AG08395 (cell line): ENCODE measurements at places on chromosomes 2 and 18.

DNA sequence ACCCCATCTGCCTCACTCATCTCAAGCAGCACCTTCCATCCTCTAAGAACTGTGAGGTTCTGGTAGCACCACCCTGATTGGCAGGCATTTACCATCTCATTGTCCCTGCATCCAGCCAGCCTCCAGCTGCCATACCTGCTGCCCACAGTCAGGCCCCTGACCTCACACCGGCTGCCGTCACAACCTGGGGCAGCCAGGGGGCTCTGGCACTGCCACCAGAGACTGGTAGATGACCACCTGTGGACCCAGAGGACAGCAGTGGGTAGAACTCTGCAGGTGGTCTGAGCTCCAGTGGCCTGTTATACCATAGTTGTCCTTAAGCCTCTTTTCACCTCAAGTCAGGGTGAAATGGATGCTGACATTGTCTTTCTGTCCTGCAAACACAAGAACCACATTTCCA is 69.4 kb downstream of the POLE4 start:
- no peak for DNase-seq

GRCh38 chr18:26255695-26256622 is 29.7 kb downstream of the TAF4B start:
- DNase-seq = no peak

- DNase-seq = no peak
Observed at GRCh38 chr2:215277944-215278343, 33.9 kb upstream of the ATIC start.

- DNase-seq = no peak
Observed at GRCh38 chr2:82124629-82125028, 1820.1 kb upstream of the LRRTM1 start.

DNA sequence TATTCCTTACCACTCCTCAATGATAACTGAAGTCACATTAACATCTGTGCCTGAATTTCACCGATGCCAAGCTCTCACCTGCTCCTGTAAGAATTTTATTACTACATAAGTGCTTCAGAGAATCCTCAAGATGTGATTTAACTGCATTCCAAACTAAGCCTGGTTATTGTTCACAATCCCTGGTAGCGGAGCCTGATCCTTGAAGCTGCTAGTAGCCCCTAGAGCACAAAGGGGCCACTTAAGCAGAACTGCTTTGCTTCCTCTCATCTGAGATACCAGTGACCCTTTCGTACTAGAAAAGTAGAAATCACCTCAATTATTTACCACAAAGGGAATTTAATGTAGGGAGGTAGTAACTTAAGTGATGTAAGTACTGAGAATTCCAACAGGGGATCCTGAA is 529.6 kb downstream of the CPS1 start:
- no peak for DNase-seq

- DNase-seq = peak; percentile 39
Observed at GRCh38 chr18:13453714-13454113, 235.2 kb downstream of the LDLRAD4 start.

DNA sequence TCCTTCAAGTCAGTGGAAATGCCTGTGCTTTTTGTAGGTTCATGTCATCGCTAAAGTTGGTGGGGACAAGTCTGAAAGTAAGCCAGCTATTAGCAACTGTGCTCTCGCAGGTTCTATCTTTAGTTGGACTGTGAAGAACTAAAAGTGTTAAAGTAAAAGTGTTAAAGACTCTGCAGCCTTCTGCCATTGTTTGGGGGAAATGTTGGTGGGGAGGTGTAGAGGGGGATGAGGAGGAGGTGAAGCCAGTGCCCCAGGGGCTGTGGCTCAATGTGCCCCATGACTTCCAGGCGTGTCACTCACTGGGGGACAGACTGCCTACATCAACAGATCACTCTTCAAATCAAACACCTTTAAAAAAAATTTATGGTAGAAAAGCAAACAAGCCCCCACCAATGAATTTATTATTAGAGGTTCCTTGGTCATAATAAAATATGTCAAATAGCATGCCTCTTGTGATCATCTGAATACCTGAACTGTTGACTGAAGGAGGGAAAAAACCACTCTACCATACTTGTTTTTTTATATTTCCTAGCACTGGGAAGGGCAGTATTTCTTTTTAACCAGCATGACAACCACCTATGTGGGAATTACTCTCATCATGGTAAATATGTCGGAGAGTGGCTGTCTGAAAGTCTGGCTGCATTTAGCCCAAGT is 19.3 kb downstream of the TGFA start:
- DNase-seq = no peak

GRCh38 chr18:28581521-28582071 is 404.7 kb upstream of the CDH2 start:
- no peak for DNase-seq

GRCh38 chr18:10138719-10139118 is 224.9 kb downstream of the VAPA start:
- no peak for DNase-seq

DNA sequence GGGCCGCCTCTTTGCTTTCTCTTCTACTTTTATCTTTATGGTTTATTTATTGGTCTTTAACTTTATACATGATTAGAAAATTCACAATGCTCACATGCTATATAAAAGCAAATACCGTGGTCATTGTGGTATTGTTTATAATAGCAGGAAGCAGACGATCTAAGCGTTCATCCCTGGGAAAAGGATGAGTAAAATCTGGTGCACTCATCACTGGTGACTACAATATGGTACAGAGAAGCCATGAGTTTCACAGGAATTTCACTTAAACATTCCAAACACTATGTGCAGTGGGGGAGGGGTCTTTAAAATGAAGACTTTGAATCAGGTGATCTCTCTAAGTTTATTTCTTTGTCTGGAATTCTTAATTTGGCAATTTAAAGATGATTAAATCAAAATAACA is 97.9 kb downstream of the SCN3A start:
- no peak for DNase-seq

DNA sequence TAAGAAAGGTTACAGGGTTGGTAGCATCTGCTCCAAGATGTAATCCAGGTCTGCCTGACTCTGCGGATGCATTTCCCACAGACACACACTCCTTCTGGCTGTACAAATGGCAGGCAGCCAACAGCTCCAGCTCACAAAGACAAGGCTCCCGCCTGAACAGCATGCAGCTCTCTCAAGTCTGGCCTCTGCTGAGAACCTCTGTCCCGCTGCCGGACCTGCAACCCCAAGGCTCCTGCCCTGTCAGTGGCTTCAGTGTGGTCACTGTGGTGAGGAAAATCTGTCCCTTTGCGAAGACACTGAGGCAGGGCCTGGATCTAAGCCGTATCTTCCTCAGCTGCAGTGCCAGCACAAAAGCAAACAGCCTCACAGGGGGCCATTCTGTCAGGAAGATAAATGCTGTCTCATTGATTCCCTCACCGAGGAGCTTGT is 469.3 kb upstream of the MEX3C start:
- DNase-seq = no peak

DNA sequence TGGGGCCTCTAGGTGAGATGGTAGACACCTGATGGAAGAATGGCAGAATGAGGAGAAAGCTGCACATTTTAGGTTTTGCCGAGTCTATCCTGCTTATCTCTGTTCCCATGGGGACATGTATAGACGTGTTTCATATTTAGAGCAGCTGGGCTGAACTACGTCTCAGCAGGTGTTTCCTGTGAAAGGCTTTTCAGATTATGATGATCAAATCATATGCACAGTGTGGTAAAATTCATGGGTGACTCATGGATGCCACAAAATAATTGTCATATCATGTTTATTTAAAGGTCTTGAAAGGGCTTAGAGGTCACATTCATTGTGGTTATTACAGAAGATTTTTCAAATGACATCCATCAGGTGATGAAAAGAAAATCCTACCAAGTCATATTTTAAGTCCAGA is 90.5 kb downstream of the ICOS start:
- no peak for DNase-seq

DNA sequence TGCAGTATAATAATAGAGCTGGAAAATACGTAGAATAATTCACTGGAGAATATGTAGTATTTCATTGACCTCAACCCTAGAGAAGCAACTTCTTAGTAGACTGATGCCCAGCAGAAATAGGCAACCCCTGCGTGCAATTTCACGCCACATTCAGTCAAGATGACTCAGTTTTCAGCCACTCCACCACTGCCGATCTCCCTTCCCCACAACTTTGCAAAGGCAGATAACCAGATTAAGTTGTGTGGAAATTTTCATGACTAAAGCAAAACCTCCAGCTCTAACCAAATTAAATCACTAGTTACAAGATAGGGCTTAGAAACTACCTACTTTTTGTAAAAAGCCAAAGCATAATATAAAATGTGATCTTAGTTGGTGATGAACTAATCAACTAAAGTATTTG is 63.3 kb upstream of the STK17B start:
- peak; percentile 61 for DNase-seq

DNA sequence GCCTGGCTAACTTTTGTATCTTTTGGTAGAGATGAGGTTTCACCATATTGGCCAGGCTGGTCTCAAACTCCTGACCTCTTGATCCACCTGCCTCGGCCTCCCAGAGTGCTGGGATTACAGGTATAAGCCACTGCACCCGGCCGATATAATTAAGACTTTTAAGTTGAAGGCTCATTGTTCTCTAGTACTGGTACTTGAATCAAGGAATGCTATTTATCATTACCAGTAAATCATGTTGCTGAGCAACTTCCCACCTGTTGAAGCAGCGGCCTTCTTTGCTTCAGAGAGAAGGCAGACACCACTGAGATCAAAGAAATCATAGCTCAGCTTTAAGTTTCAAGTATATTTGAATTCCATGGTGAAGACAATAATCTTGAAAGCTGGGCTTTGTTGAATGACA is 58.8 kb upstream of the TMEM163 start:
- DNase-seq = no peak

DNA sequence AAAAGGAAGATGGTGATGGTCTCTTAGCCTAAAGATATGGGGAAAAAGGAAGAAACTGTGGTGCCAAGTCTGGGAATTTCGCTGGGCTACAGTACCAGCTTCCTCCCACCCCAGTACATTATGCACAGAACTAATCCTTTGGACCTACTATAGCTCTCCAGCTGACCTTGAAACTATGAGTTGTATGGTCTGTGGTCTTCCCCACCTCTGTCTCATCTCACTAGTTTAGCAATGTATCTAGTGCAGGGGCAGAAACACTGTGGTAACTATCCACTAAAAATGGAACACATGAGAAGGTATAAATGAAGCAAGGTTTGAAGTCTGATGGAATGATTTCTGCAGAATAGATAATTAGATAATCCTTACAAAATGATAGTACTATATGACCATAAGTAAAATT is 190.4 kb upstream of the CCDC150 start:
- DNase-seq = no peak

DNA sequence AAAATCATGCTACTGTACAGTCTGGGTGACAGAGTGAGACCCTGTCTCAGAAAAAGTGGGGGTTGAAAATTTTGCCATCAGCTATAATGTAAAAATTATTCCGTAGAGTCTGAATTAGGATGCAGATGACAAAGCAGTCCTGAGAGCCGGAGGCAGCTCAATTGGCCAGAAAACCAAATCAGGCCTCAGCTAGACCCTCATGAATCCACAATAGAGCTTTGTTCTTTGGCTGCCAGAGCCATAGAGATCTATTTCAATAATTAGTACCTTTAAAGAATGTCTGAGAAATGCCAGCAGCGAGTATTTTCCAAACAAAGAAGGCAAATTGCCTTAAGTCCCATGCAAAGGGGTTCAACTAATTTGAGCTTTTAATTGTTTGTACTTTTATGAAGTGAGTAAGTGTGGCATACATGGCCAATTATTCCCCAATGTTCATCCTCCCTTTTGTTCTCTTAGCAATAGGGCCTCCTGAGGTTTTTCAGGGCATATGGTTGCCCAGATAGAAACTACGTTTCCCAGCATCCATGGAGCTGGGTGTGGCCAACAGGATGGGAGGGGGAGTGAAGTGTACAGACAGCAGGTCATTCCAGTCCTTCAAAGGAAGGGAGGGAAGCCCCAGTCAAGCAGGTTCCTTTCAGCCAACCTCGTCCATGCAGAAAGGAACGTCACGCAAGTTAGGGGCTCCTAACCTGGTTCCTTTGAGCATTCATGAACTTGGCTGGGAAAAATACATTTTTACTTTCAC is 211.3 kb upstream of the APCDD1 start:
- no peak for DNase-seq
